ENCODE measurements at places on chromosomes 4 and X.

GRCh38 chr4:75714704-75715103, 9.7 kb upstream of the USO1 start:
- DNase-seq: no peak

DNA sequence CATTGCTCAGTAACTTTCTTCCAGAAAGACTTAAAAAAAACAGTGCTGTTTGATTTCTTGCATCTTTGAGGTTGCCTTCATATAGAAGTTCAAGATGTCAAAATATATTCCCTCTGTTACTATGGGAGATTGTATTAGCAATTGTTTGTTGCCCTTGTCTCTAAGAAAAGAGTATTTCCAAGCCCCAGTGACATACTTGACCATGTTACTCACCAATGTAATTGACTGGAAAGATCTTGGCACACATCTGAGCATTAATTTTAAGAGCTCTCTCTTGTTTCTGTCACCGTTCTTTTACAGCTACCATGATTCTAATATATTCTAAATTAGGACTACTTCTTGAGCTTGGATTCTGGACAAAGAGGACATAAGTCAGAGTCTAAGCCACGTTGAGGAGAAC, 902.7 kb upstream of the EPHA5 start:
- DNase-seq: no peak

DNA sequence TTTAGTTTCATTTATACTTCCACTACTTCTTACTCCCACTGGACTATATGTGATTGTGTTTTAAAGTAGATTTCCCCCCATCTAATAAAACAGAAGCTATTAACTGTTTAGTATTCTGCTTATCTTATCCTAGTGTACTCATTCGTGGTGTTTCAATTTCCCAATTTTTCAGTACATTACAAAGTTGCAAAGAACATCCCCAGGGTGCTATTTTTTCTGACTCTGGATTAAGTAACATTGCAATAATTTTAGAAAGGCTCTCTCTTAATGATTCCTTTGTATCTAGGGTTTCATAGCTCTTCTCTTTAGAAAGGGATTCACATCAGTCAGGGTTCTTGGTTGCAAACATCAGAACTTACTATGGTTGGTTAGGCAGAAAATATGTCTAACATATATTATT, 317.9 kb upstream of the DIPK2B start:
- DNase-seq: no peak

DNA sequence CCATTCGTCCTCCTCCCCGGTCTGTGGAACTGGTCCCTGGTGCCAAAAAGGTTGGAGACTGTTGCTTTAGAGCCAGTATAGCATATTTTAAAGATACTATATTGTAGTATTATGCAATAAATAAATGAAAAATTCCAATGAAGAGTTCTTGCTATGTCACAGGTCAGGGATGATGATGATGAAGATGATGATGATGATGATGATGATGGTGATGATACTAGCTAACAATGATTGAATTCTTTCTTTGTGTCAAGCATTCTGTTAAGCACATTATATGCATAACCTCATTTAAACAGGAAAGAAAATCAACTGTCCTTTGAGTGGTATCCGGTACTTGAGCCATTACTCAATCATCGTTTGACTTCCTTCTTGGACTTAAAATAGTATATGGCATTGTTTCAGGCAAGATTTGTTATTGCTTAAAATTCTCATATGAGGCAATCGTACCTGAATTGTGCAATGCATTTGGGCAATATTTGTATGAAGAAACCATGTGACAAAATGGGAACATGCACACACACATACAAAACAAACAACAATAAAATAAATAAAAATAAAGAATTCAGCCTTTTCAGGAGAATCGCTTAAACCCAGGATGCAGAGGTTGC, 22.8 kb upstream of the TLR2 start:
- no peak for DNase-seq

GRCh38 chrX:134502686-134503085, 42.7 kb downstream of the HPRT1 start:
- DNase-seq: no peak

DNA sequence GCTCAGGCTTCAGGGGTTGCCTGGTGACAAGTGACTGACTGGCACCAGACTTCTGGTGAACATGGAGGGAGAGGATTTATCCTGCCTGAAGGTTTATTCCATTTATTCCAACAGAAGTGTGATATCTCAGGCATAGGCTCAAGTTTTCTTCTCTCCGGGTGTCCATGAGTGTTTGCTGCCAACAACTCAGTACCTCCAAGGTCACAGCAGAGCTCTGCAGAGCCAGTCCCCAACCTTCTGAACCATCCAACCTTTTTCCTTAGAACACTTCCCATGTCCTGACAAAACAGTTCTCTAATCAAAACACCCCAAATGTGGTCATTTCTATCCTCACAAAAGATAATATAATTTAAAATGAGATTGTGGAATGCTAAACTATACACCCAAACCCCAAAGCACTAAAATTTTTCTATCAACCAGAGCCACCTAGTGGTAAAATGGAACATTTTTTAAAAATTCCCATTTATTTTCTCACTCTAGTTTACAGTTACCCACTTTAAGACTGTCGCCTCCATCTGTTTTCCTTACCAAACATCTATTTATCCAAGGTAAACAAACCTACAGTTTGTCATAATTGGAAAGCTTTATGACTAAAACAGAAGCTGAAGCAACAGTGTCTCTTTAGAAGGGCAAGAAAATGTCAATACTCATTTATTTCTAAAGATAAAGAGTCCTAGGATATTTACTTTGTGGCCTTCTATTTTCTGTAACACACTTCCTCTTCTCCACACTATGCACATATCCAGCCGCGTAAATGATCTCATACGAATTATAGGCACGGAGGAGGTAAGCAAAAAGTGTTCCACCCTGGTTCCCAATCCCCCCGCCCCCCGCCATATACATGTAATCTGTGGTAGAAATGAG, 39.5 kb downstream of the TMEM154 start:
- DNase-seq: peak; percentile 13

- DNase-seq: no peak
Observed at GRCh38 chrX:47976254-47977151, 27.3 kb downstream of the ZNF182 start.

- DNase-seq: no peak
Observed at GRCh38 chr4:186570193-186570996, 15.0 kb upstream of the MTNR1A start.

- DNase-seq: no peak
Observed at GRCh38 chrX:94178145-94178788, 504.3 kb downstream of the FAM133A start.

- DNase-seq: no peak
Observed at GRCh38 chr4:84967243-84967690, 777 bp upstream of the WDFY3 start.

DNA sequence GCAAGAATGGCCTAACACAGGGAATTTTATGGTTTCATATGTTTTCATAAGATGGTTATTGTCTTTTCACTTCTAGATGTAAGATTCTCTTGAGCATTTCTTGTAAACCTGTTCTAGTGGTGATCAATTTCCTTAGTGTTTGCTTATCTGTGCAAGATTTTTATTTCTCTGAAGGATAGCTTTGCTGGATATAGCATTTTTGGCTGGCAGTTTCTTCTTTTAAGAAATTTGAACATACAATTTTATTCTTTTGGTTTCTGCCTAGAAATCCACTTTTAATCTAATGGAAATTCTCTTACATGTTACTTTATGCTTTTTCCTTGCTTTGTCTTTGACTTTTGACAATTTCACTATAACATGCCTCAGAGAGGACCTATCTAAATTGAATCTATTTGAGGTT, 276.5 kb upstream of the SFRP2 start:
- DNase-seq: no peak

DNA sequence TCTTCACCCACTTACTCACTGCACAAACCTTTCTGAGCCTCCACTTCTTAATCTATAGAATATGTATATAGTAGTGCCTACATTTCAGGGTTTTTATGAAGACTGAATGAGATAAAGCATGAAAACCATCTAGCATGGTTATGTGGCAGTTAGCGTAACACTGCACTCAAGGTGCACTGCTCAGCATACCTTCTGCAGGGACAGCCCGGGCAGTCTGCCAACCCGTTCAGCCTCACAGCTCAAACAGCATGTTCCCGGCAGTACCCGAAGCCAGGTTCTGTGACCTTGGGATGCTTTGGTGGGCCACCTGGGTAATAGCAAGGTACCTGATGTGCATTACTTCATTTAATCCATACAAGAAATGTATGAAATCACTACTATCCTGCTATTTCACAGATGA, 81.4 kb downstream of the DOCK11 start:
- no peak for DNase-seq

DNA sequence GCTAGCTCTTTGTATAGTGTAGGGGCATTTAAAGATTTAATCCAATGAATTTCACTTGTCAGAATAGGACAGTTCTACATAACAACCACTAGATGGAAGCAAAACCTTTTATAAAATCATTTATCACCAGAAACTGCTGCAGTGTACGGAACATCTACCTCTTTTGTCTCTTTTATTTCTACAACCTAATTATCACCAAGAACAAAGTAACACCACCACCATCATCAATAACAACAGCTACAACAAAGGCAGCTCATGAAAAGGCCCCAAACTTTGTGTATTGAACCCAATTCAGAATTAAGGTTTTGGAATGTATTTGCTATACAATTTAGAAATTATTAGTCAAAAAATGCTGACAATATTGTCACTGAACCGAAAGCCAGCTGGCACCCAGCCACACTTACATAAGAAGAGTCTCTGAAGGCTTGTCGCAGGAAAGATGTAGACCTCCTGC, 260.9 kb upstream of the RPS6KA3 start:
- peak; percentile 45 for DNase-seq

- DNase-seq: no peak
Observed at GRCh38 chr4:52551487-52551886, 107.6 kb downstream of the USP46 start.

GRCh38 chr4:77375866-77376607, 219.0 kb downstream of the CCNG2 start:
- DNase-seq: no peak

DNA sequence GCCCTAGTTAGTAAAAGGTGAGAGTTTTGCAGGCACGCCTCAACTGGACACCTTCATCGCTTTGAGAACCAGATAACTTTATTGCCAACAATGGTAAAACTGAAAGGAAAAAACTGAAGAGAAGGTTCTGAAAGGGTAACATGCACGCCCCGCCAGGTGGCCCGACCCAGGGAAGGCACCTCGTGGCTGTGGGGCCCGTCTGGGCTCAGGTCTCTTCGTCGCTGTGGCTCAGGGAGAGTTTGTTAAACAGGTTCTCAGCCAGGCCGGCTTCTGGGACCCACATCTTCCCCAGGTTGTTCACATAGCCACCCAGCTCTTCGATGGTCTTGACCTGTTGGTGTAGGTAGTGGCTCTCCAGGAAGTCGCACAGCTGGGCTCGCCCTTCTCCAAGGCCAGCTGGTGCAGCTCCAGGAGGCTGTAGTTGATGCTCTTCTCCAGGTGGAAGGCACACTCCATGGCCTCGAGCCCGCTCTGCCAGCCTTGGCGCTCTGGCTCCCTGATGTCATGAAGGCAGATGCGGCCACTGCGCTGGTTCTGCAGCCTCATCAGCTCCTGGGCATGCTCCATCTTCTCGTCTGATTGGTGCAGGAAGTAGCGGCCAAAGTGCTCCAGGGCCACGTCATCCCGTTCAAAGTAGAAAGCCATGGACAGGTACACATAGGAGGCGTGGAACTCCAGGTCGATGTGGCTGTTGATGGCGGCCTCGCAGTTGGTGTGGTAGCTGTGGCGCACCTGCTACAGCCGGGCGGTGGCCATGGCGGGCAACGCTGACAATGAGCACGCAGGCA, 69.7 kb downstream of the FAM47C start:
- DNase-seq: no peak

- no peak for DNase-seq
Observed at GRCh38 chrX:103417933-103418332, 41.6 kb downstream of the BEX3 start.

GRCh38 chr4:68404153-68404552, 43.1 kb upstream of the TMPRSS11E start:
- DNase-seq: no peak

DNA sequence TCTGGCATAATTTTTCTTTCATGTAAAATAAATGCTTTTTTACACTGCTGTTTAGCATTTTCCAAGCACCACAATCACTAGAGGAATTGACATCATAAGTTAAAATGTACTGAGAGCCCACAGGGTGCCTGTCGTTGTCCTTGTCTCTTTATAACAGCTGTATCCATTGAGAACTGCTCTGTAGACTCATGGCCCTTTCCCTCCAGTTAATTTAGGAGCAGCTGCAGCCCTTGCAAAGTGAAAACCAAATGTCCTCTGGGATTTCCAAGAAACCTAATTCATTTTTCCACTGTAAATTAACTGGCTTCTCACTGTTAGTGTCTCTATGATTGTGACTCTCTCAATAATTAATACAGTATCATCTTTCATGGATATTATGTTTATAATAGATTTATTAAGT, 185.9 kb downstream of the SLC4A4 start:
- DNase-seq: no peak

DNA sequence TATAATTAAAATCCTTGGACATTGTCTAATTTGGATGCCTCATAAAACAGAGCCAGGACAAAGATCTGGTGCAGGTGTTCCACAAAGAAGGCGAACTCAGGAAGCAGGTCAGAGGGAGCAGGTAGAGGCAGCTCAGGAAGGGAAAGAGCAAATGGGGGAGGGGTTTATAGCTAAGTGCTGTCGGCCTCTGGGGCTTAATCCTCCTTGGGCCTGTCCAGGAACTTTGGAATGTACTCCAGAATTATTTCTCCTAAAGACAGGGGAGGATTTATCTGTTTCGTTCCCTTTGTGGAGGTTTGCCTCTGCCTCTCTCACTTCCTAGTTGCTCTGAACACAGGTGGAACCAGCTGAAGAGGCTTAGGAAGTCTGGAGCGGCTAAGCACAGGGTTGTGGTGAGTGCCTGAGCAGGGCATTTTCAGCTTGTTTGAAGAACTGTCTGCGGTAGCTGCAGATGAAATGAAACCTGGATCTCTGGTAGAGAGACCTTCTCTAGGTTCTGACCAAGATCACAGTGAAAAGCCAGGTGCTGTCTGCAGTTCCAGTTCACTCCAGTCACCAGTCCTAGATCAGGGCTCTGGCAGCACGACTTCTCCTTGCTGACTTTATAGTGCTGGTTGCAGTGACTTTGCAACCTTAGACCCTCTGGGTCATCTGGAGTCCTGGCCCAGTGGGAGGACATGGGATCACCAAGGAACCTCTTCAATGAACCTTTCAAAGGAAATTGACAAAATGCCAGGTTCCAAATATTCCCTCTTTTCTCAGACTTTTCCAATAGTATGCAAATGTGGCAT, 519.2 kb downstream of the PCDH10 start:
- no peak for DNase-seq

DNA sequence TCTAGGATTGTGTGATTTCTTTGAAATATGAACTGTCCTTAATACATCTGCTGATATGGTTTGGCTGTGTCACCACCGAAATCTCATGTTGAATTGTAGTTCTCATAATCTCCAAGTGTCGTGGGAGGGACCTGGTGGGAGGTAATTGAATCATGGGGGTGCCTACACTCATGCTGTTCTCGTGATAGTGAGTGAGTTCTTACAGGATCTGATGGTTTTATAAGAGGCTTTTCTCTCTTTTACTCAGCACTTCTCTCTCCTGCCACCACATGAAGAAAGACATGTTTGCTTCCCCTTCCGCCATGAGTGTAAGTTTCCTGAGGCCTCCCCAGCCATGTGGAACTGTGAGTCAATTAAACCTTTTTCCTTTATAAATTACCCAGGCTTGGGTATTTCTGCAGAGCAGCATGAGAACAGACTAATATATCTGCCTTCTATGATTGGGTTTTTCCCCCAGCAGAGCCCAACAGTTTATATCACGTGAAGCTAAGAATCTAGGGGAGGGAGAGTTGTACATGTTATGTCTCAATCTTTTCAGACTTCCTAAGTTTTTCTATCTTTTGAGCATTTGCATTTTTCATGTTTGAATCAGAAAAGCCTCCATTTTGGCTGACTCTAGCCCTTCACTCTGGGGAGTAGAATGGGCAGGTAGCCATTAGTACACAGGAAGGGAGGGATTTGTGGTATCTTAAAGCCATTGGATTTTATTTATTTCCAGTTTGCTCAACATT, 58.9 kb downstream of the PLAC1 start:
- no peak for DNase-seq
